ENCODE measurements at places on chromosomes 2 and 18.

- DNase-seq, result no peak
Observed at GRCh38 chr2:176079285-176079830, 4.4 kb downstream of the EVX2 start.

DNA sequence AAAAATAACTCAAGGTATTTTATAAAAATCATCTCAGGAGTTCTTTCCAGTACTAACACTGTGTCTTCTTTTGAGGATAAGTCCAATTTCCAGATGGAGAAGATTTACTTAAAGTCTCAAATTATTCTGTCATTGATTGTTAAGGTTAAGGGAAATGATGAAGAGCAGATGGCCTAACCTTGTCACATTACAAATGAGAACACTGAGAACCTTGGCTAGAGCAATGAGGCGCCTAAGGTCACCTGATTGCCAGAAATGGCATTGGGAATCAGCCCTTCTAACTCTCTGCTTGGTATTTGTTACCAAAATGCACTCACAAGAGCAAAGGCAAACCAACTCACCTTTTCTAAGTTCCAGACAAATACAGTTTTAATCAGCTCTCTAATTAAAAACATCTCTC, 835.1 kb downstream of the RNF144A start:
- no peak for DNase-seq

DNA sequence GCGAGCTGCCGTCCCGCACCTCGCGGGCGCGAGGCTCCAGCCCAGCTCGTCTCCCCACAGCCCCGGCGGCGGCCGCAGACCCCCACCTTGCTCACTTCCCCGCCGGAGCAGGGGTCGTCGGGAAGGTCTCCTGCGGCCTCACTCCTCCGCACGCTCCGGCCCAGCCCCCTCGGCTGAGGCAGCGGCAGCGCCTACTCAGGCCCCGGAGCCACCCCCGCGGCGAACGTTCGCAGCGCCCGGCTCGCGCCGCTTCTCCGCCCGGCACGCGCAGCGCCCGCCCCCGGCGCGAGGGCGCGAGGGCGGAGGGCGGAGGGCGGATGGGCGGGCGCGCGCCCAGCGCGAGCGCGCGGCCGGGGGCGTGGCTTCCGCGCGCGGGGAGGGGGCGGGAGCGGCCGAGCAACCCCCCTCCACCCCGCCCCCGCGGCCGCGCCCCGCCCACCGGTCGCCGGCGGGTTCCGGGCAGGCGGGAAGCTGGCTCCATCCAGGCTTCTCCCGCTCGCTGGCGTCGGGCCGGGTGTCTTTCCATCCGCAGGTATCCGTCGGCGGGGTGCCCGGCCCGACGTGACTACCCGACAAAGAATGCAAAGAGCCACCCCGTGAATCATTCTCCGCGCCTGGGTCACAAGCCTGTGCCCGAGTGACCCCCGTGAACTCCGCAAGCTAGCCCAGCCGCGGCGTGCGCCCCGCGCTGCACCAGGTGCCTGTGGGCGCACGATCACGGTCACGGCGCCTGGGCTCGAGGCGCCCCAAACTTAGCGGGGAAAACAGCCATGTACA, at the start of gene DTNB:
Gene DTNB, minus strand, starts transcription at position 278 of the 777 bp plus-strand sequence. CDS start 20,917 bp downstream, outside the sequence.
- peak; percentile 38 for DNase-seq

DNA sequence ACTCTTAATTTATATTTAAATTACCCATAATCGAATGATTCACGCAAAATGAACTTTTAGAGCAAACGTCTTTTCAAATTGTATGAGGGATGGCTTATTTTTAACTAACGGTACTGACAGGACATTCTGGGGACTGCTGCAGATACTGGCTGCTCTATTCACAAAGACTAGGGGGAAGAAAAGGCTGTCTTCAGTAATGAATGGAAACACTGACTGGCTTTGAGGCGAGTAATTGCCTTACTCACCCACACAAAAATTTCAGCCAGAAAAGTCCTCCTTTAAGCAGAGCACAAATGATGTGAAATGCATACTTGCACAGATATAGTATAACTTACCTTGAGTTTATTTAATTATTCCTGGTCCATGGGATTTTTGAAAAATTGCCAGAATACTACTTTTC, 852.6 kb downstream of the DPP10 start:
- no peak for DNase-seq

DNA sequence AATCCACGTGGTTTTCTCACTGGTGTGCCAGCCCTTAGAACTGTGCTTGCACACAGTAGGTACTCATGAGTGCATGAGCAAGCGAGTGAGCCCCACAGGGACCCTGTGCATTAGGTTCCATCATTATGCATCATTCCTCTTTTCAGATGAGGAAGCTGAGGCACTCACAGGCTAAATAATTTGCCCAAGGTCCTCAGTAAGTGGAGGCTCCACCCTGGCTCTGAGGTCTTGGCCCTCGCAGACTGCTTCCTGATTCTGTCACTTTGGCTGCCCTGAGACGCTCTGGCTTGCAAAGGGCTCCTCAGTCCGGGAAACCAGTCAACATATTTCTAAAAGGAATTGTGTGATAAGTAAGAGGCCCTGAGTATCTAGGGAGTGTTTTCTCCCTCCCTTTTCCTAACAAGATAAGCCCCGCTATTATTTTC, 71.7 kb downstream of the IL1R2 start:
- DNase-seq, result no peak

GRCh38 chr2:120775194-120775593, 39.5 kb downstream of the GLI2 start:
- no peak for DNase-seq

DNA sequence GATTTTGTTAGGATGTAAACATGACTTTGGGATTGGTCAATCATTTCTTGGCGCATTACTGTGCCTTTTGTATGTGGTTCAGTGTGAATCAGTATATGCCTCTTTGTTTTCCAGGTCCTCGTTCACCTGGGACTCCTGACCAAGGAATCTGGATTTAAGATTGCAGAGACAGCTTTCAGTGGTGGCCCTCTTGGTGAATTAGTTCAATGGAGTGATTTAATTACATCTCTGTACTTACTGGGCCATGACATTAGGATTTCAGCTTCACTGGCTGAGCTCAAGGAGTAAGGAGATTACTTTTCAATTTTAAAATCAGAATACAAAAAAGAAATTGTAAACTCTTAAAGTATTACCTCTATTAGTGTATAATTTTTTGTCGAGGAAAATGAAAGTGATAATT, 87.6 kb downstream of the MGAT5 start:
- no peak for DNase-seq

- DNase-seq, result no peak
Observed at GRCh38 chr2:59176737-59177136, 935.6 kb upstream of the FANCL start.

DNA sequence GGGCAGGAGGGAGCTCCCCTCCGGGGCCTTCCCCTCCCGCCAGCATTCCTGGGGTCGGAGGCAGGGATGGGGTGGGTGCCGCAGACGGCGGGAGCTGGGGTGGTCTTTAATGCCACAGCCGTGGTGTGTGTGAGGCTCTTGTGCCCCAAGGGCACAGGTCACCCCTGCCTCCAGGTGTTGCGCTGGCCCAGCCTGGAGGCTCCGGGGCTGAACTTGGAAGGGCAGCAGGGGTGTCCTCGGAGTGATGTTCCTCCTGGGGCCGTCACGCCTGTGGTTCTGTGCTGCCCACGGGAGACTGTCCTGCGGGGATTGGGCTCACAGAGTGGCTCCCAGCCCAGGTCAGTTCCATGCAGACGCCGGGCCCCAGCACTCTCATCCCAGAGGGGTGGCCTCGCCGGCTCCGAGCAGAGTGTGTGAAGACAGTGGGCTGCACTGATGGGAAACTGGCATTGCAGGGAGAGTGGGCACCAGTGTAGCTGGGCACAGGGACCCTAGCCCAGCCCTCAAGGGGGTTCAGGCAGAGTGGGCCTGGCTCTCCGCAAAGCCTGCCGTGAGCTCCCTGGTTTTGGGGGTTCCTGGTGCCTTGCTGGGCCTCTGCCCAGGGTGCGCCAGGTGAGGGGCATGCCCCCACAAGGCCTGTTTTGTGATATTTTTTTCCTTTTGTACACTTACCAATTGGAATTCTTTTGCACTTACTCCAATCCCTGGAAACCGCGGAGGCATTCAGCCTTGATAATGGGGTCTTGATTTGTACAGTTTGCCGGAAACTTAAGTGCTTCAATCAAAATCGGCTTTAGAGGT, 56.7 kb downstream of the NFATC1 start:
- no peak for DNase-seq

GRCh38 chr2:161381546-161381945, 34.6 kb upstream of the TBR1 start:
- DNase-seq, result no peak

GRCh38 chr2:42132191-42132965, 36.8 kb upstream of the EML4 start:
- no peak for DNase-seq

DNA sequence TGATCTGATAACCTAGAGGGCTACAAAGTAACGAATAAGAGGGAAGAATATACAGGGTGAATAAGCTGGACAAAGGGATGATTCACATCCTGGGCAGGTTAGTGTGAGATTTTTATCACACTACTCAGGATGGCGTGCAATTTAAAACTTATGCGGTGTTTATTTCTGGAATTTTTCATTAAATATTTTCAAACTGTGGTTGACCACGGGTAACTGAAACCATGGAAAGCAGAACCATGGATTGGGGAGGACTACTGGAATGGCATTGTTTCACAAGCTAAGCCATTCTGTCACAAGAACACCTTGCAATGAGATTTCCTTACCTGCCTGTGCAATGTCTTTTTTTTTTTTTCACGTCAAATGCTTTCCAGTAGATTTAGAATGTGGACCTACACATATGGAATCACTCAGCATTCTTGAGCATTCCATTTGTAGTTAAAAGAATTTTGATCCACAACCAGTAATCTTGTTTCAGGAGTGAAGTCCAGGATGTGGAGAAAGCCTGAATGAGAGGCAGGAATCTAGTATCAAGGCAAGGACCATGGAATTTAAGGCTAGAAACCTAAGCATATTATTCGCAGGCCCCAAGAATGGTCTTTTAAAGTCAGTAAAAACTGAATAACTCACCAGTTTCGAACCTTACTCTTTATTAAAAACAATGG, 8.0 kb upstream of the CDK15 start:
- no peak for DNase-seq

GRCh38 chr2:51624995-51625394, 593.1 kb upstream of the NRXN1 start:
- no peak for DNase-seq

DNA sequence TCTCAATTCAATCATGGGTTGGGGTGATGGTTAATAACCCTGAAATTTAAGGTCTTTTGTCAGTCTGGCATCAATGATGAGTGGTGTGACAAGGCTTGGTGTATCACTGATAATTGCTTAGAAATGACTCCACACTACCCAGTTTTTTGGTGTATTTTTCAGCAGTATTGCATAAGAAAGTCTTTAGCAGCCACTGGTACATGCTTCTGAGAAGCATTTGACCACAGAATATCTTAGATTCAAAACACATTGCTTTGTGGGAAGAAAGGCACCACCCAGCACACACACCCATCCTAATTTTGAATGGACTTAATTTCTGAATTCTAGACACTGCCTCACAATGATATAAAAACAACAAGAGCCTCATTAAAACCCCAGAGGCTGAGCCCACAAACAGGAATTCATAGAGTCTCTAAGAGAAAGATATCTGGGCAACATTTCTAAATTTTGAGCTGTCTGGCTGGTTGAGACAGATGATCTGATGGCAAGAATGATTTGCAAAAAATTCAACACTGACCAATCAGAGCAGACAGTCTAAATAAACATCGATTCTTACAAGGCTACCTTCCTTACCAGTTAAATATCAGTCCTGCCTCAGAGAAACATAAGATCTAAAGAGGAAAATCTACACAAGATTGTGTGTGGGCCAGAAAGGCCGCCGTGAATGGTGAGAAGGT, 114.7 kb upstream of the CYP1B1 start:
- no peak for DNase-seq

- no peak for DNase-seq
Observed at GRCh38 chr2:32222966-32223365, 41.7 kb downstream of the NLRC4 start.

- no peak for DNase-seq
Observed at GRCh38 chr18:77896586-77897252, 647.1 kb downstream of the GALR1 start.

DNA sequence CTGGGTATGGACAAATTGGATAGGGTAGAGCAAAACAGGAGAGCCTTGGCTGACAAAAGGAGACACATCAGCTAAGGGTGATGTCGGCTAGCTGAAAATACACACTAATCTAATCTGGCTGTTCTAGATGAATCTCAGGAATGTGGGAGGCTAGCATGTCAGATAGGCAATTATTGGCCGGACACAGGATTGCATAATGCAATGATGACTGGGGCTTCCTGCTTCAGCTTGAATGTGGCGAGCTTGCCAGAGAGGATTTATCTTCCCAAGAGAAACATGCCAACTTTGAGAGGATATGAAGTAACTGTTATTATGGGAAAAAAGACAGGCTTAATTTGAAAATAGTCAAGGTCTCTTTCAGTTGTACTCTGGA, 102.4 kb downstream of the TRIB2 start:
- no peak for DNase-seq

- no peak for DNase-seq
Observed at GRCh38 chr2:161782615-161783014, 158.4 kb downstream of the SLC4A10 start.

- no peak for DNase-seq
Observed at GRCh38 chr2:178436662-178437061, 14.3 kb downstream of the PRKRA start.

DNA sequence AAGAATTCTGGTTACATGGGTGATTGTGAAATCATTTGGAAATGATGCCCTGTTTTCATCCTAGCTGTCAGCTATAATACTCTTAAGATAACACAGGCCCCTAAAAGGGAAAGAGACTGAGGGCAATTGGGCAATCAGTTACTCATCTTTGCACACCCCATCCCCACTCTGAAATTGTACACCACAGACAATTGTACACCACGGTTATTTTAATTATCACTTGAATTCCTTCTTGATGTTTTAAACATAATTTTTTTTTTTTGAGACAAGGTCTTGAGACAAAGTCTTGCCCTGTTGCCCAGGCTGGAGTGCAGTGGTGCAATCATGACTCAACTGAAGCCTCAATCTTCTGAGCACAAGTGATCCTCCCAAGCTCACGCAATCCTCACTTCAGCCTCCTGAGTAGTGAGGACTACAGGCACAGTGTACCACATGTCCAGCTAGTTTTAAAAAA, 862.4 kb upstream of the ACVR2A start:
- no peak for DNase-seq

- DNase-seq, result no peak
Observed at GRCh38 chr2:119525614-119526013, 1.3 kb upstream of the SCTR start.

- no peak for DNase-seq
Observed at GRCh38 chr2:159445307-159445706, 158.8 kb upstream of the WDSUB1 start.

DNA sequence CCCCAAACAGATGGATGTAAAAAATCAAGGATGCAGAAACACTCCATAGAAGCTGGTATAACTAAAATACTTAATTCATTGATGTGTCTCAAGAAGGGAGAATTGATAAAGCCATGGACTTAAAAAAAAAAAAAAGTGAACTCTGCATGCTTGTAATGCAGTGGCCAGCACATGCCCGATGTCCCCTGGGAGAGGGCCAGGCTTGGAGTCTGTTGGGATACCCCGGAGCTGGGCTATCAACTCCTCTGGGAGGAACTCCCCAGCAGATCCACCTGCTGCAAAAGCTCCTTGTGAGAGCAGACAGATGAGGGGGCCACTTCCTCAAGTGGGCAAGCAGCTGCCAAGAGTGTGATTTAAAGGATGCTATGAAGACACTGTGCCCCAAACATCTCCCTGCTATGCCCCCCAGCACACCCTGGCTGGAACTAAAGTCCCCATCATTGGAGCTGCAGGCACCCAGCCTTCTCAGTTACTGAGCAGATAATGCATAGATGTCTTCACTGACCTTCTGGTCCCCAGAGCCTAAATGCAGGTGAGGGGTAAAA, 311.5 kb upstream of the ID2 start:
- DNase-seq, result no peak

GRCh38 chr2:221285148-221285547, 287.0 kb downstream of the EPHA4 start:
- no peak for DNase-seq

Data from NCI-H1092 (cell line).